ENCODE measurements at places on chromosomes 3 and 15.

DNA sequence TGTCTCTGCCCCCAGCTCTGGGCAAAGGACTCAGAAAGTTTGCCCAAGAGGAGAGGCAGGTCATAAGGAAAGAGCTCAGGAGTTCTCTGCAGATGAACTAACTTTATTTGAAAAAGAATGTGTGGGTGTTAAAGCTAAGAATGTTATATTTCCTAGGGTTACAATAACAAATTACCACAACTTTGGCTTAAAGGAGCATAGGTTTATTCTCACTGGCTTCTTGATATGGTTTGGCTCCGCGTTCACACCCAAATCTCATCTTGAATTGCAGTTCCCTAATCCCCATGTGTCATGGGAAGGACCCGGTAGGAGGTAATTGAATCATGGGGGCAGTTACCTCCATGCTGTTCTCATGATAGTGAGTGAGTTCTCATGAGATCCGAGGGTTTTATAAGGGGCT, 383.7 kb upstream of the CFAP20DC start:
- no peak for DNase-seq

DNA sequence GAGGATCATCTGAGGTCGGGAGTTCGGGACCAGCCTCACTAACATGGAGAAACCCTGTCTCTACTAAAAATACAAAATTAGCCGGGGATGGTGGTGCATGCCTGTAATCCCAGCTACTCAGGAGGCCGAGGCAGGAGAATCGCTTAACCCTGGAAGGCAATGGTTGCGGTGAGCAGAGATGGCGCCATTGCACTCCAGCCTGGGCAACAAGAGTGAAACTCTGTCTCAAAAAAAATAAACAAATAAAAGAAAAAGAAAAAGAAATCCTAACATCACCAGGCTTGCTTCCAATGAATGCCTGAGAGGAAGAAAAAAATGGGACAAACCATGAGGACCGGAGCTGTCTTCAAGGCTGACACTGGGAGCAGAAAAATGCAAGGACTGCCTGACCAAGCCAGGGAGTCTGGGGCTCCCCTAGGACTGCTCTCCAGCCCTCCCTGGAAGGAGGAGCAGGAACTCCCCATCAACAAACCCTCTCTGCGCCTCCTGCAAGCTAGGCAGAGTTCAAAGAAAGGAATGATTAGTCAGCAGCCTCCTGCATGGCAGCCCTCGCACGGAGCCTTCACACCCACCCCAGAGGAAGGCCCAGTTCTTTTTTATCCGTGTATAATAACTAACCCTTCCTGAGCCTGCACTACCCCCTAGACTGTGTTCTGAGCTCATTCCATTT, 55.4 kb downstream of the NUP210 start:
- no peak for DNase-seq

GRCh38 chr3:114270019-114270418, 23.8 kb upstream of the TIGIT start:
- no peak for DNase-seq

DNA sequence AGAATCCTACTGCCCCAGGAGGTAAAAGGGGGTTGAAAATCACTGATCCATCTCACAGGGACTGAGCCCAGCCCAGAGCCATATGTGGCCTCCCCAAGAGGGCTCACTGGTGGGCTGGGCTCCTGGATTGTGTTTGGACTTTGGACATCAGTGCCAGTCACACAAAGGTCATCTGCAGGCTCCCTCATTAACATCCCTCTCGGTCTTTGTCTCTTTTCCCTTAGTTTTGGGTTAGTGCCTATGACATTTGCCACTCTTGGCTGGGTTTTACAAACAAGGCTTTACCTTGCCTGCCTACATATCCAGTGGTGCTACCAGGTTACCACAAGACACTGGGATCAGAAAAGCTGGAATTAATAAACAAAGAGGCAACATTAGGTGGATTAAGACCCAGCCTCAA, 27.9 kb downstream of the IFT122 start:
- no peak for DNase-seq

DNA sequence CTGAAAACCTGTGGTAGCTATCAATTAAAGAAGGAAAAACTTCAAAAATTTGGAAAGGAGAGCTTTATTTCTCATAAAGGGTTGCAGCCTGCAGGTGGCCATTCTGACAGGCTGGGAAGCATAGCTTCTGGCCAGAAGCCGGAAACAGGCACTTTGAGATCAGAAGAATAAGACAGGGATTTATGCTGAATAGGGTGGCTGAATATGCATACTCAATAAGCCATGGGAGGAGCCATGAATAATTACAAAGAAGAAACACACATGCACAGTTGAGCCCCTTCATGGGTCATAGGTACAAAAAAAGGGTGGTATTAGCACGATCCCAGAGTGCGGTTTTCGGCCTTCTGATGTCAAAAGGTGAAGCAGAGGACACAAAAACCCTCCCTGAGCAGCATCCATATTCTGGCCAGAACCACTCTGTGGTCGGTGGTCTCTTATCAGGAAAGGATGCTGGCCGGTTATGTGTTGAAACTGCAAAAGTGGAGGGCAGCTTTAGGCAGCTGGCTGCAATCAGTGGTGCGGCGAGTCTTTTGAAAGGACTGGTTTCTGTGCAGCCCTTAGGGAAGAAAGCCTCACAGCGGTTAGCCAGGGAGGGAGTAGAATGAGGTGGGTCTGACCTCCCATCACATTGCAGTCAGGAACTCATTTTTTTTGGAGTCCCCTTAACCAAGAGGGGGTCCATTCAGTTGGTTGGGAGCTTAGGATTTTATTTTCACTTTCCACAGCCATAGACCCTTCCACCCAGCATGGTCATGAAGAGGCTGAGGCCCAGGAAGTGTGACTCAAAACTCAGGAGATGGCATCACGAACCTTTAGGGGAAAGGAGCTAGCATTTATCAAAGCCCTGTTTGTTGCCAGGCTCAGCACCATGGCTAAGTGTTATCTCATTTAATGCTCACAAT, 34.7 kb upstream of the CCDC174 start:
- no peak for DNase-seq

DNA sequence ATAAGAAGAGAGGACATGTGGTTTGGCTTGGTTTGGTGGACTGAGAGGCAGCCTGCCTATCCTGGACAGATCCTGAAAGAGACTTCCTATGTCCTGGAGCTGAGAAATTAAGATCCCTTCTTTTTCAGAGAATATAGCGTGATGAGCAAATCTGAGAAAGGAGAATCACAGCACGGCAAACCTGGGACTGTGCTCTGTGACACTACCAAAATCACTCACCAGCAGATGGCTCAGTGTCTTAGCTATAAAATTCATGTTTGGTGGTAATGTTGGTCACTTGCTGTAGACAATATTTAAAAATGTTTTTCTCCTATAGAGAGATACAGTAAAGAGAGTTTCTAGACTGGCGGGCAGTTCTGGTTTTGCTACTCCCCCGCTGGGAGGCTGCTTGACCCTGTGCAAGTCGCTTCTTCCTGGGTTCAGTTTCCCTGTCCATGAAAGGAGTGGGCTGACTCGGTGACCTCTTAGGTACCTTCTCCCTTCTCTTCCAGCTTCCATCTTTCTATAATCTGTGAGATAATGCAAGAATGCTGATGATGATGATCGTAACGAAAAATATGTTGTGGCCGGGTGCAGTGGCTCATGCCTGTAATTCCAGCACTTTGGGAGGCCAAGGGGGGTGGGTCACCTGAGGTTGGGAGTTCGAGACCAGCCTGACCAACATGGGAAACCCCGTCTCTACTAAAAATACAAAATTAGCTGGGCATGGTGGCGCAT, 7.6 kb upstream of the HES1 start:
- no peak for DNase-seq

- no peak for DNase-seq
These were observed 16.3 kb upstream of the SMCO1 start for GRCh38 chr3:196531418-196531817.

GRCh38 chr15:29821416-29822099, 710 bp downstream of the TJP1 start:
- no peak for DNase-seq

GRCh38 chr15:51793521-51794305, 35.7 kb upstream of the TMOD3 start:
- no peak for DNase-seq

DNA sequence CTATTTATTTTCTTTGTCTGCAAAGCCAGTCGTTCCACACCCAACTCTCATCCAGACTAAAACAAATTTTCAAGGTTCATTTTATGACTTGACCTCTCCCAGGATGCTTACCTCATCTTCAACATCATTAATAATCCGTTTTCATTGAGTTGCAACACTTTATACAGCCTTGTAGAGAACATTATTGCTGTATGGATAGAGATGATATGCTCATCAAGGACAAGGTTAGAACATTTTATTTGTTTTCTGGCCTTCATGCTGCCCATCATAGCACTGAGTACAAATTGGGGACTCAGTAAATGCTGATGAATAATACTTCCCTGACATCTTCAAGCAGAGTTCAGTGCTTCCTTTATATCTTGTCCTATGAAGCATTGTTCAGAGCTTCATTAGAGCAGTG, 120.2 kb downstream of the OXSM start:
- DNase-seq: no peak

GRCh38 chr15:82174471-82175235, 87.9 kb downstream of the EFL1 start:
- DNase-seq: no peak
